ENCODE measurements at places on chromosomes 4 and X. TPM values are rescaled to one million over a fixed set of nuclear protein-coding genes. Genes with fewer than 3 reads are reported as not detected.

The CFAP299 gene
- total RNA-seq, result 0.38 TPM

The FGG gene
- total RNA-seq, result not detected

The NDNF gene
- total RNA-seq, result 8.1 TPM

The UBE2K gene
- 56.6 TPM for total RNA-seq

The PDLIM5 gene
- total RNA-seq, result 1,145 TPM

The MAPK10 gene
- total RNA-seq, result 4.1 TPM

The CPLX1 gene
- total RNA-seq, result 3.1 TPM

The TDO2 gene
- not detected for total RNA-seq

The SPIN4 gene
- 1.1 TPM for total RNA-seq

The BEX2 gene
- 0.73 TPM for total RNA-seq

The TRPC5OS gene
- not detected for total RNA-seq

The FDCSP gene
- not detected for total RNA-seq

The ATP1B4 gene
- total RNA-seq, result not detected

Measured in Right ventricle myocardium inferior (tissue), 1 donor.